ENCODE measurements at places on chromosomes 4 and X.

- no peak for DNase-seq
These were observed 58.3 kb downstream of the MID1IP1 start for GRCh38 chrX:38859602-38860001.

DNA sequence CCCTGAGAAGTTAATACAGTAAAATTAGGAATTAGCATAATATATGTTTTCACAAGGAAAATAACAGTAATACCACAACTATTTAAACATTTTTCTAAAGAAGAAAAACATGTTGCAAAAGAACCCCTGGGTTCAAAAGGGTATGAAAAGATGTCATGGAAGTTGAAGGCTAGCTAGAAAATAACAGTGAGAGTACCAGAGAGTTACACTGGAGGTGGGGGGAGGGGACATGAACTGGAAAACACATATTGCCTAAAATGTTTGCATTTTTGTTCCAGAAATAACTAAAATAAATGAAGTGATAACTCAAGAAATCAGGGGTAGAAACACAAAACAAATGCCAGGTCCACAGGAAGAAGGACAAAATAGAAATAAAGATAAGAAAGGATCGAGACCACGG is 336.6 kb upstream of the MAD2L1 start:
- no peak for DNase-seq

DNA sequence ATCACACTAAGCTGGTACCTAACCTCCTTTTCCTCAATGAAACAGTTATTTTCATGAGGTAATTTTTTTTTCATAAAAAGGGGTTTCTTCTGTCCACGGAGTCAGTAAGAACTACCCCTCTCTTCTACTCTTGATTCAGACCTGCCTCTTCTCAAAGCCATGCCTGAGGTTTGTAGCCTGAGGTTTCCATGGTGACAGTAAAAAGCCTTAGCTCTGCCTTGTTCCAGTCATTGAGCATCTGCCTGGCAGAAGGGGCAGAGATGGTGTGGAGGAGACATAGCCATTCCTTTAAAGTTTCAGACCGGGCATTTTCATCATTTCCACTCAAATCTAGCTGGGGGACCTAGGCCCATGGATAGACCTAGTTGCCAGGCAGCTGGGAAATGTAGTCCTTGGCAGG is 135.5 kb downstream of the REPS2 start:
- DNase-seq, result no peak

DNA sequence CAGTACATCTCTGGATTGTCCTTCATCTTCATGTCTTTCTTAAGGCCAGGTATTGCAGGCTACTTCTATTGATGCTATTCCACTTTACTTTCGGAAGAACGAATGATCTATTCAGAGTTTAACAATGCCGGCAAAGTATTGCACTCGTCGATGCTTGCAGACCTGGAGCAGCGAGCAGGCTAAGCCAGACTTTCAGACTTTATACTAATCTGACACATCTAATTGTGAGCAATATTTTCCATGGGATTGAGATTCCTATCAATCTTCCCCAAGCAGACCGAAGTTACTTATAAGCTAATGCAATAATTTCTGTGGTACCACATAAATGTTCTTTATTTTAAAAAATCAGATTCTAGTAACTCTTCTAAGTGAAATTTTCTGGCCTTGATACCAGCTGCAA is 1.6 kb downstream of the EMCN start:
- no peak for DNase-seq

GRCh38 chrX:136275553-136275952 is 24.4 kb upstream of the MAP7D3 start:
- DNase-seq, result no peak

GRCh38 chr4:152431291-152431690 is 104.6 kb downstream of the FBXW7 start:
- DNase-seq, result no peak

- DNase-seq, result no peak
These were observed 153.5 kb downstream of the STK32B start for GRCh38 chr4:5204781-5205180.

DNA sequence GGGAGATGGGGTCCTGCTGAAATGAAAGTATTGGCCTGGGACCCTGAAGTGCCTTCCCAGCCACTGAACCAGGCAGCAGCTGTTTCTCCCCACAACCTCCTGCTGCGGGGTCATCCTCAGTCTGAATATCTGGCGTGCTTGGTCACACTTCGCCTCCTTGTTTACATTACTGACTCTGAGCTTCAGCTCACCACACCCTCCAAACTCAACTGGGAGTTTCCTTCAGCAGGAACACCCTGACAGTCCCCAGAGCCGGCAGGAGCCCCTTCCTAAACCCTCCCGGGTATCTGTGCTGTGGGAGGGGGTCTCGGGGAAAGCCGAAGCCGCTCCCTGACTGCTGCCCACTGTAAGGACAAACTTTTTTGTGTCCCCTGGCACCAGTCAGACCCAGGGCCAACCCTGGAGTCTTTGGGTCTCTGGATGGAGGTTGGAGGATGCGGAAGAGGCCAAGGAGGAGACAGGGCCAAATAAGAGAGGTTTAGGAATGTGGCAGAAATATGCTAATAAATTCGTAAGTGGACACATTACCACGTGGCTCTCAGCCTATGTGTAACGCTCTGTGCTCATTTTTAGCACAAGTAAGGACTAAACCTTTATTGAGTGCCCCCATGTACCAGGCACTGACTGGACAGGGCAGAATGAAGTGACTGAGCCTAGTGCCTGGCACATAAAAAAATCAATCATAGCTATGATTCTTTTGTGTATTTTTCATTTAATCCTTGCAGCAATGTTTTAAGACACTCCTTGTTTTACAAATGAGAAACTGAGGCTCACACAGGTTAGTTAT is 20.7 kb downstream of the FHDC1 start:
- no peak for DNase-seq

DNA sequence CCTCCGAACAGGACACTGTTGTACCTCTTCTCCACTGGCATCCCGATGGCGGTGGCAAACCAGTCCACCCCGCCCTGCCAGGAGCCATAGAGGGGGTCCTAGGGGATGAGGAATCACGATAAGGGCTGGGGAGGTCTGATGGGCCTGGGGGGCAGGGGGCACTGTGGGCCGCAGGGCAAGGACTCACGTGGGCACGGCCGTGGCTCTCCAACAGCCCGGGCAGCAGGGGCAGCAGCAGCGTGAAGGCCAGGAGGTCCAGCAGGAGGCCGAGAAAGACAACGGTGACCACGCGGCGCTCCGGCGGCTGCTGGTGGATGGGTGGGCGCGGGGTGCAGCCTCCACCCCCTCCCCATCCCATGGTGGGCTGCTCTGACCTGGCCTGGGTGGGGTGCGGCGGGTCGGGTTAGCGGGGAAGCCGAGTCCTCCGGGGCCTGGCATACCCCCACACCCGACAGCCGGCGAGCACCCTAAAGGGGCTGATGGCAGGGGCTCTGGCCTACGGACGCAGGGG is 29.6 kb downstream of the NOP14 start:
- no peak for DNase-seq

DNA sequence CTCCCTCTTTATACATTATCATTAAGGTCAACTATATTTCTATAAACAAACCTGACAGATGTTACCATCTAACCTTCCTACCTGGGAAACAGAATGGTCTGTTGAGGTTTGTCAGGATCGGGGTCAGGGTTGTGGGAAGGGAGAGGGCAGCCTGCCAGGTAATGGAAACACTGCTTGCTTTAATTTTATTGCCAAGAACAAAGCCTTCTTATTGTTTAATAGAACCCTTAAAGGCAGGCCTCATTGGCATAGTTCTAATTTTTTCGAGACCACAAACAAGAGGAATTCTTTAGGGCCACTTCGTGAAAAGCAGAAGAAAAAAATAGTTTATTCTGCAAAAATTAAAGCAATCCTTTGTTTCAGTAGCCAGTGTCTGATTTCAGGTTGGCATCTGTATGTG is 113.2 kb downstream of the MID1 start:
- DNase-seq, result no peak

DNA sequence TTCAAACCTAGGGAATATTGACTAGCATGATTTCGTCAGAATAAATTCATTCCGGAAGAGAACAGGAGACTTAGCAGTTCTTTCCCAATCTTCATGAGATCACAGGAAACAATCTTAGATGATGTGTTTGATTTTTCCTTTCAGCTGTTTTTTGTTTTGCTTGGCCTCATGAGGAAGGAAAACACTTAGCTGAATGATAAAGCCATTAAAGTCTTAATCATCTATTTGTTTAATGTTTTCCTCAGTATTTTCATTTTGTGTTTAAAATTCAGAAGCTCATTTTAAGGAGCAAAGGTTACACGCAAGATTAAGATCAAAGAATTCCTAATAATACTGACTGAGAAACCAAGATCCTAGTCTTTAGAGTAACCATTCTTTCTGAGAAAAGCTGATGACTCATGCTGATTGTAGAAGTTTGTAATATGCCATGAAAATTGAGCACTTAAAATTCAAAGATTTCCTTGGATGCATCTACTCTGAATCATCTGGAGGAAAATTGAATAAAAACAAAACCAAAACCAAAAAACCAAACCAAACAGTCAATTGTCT is 15.4 kb upstream of the TBC1D19 start:
- DNase-seq, result no peak

GRCh38 chrX:23904096-23904495 is 3.6 kb downstream of the APOO start:
- no peak for DNase-seq

DNA sequence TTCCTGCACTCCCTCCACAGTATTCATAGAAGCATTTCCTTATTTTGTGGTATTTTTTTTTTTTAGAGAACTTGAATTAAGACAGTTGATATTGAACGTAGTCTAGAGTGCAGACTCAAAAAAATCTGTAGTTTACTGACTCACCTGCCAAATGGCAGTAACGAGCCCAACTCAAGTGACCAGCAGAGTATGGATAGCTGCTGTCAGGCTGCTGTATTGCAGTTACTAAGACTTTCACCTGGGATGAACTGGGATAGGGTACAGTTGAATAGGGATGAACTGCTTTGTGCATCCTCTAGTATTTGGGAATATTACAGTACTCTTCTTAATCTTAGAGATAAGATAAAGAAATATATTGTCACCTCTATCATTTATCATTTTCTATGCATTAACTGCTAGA is 7.0 kb upstream of the SLC7A11 start:
- DNase-seq, result no peak

- no peak for DNase-seq
These were observed 205.0 kb upstream of the TET2 start for GRCh38 chr4:104941661-104942062.

- DNase-seq, result no peak
These were observed 3.5 kb downstream of the GPR34 start for GRCh38 chrX:41692162-41692749.

DNA sequence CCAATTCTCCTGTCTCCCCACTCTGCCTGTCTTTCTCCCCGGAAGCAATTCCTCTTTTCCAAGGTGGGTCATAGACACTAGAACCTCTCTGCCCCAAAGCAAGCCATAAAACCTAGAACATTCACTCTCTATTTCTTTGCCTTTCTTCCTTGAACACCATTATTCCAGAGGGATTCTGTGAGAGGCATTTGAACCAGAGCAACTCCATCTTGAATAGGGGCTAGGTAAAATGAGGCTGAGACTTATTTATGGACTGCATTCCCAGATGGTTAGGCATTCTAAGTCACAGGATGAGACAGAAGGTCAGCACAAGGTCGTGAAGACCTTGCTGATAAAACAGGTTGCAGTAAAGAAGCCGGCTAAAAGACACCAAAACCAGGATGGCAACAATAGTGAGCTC is 13.7 kb upstream of the GPAT3 start:
- no peak for DNase-seq

GRCh38 chrX:33142331-33142730 is 69.0 kb downstream of the DMD start:
- DNase-seq, result no peak

GRCh38 chr4:19693936-19694570 is 557.7 kb upstream of the SLIT2 start:
- DNase-seq, result no peak

DNA sequence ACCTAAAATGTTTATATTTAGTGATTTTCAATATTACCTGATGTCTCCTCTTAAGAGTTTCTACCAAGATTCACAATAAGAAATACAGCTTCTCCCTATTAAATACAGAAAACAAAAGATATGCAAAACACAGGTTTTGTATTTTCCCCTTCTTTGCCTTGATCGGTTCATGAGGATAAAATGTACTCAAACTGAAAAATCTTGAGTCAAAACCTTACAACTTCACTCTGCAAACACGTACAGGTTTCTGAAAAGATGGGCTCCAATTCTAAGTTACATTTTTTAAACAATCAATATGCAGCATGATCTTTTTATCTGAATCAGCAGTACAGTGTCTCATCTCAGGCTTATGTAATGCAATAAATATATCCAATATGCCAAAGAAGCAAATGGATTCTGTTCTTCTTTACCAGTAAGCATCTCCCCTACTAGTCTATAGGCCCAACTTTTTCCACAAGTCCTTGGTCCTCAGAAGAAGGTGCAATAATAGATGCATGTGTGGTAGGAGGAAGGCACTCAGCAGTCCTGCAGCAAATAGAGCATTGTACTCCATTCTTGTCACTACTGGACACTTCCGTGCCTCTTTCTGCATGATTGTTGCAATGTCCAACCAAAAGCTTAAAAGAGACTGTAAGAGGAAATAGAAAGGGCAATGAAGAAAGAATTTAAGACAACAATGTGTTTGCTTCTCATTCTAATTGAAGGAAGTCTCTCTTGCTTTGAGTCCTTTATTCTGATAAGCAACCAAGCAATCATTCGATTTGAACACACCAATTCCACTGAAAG is 3.2 kb downstream of the MAPK10 start:
- DNase-seq, result no peak

DNA sequence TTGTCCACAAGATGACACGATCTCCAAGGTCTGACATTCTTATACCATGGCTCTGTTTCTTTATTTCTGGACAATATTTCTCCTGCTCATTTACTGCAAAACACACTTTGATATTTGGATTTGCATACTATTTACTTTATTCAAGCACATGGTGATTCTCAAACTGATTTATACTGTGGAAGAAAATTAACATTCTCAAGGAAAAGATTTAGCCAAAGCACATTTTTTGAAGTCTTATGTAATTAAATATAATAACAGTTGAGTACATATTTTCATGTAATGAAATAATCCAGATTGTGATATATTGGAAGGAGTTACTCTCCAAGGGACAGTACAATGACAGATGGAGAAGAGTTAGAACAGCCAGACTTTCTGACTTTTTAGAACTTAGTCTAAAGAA is 155.8 kb upstream of the CT83 start:
- DNase-seq, result no peak

DNA sequence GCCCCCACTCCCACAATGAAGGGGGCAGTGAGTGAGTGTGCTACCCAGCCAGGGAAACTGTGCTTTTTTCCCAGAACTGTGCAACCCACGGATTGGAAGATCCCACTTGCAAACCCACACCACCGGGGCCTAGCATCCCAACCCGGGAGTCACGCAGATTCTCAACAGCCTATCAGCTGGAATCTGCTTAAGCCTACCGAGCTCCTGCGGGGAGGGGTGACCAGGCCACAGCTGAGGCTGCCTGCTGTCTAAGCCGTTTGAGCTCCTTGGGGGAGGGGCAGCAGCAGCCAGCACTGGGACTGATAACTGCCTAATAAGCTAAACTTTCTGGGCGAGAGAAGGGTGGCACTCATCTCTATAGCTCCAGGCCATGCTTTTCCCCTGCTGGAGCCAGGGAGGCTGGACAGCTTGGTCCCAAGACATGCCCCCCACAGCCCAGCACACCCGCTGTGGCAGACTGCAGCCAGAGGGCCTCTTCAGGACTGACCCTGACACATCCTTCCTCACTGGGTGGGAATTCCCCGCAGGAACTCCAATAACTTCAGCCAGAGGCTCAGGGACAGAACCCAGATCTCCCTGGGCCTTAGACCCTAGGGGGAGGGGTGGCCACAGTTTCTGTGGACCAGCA is 161.3 kb upstream of the MAGEB18 start:
- DNase-seq, result no peak

Measured in NCI-H1105 (cell line).